Suprapubic skin (tissue), 4 donors: ENCODE measurements at places on chromosomes 12 and 14. TPM values are rescaled to one million over a fixed set of nuclear protein-coding genes. Genes with fewer than 3 reads are reported as not detected.
A peak's percentile ranks its signal among the peaks of the same experiment; 100 is the strongest.

DHH gene
- total RNA-seq, result 0.47 TPM

MYBPC1 gene
- total RNA-seq, result 11.9 TPM

KRT71 gene
- total RNA-seq, result 231 TPM

NFATC4 gene
- total RNA-seq, result 25.3 TPM

- H3K4me3 ChIP-seq, result peak overlapping the region; percentile 70
- H3K36me3 ChIP-seq, result no peaks in the 10 kb centered on the region
- peaks cover 7% of the 10 kb centered on the region for H3K4me1 ChIP-seq
- H3K27ac ChIP-seq, result peak overlapping the region; percentile 72
- peak; percentile 71 for DNase-seq
- peaks cover 3% of the 10 kb centered on the region for H3K27me3 ChIP-seq
These were observed 2.5 kb downstream of the USP44 start for GRCh38 chr12:95548539-95549391.

DNA sequence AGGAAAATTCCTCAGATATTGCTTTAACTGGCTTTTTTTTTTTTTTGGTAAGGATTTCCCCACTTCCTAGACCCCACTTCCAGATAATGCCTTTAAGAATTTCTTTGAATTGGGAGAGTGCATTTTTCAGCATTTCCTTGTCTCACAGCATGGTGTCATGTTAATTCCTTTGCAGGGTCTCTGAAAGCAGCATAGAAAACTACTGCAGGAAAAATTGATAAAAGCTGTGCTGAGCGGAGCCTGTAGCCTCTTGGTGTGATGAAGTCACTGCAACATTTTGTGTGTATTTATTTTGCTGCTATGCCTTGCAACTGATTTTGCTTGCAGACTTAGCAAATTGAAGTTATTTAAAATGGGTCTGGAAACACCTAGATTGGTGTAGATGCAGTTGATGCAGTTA, 2.7 kb downstream of the ANO4 start:
- H3K4me3 ChIP-seq, result no peak overlapping the region
- no peaks in the 10 kb centered on the region for H3K4me1 ChIP-seq
- no peak for DNase-seq
- H3K27ac ChIP-seq, result no peak overlapping the region

DNA sequence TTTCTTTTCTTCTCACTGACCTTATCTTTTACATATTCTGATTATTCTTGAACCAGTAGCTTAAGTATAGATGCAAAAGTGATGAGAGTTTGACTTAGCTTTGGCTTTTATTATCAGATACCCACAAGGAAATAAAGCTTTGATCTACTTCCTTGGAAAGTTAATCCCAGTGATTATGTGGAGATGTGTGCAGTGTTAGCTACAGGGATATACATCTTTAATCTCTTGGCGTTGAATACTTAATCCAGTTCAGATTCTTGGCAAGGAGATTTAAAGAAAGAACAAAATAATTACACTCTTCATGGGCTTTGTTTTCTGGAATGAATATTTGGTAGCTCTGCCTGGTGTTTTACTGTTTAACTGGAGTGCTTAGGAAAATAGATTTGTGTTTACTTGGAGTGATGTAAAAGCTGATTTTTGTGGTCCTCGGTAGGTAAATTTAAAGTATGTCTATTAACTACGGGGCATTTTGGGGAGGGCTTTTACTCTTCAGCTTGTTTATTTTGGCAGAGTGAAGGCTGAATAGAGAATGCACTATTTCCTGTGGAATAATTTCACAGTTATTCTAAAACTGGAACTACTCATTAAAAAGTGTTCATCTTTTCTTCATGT, 150.1 kb upstream of the LRIG3 start:
- H3K36me3 ChIP-seq, result no peaks in the 10 kb centered on the region
- no peaks in the 10 kb centered on the region for H3K27me3 ChIP-seq
- H3K4me3 ChIP-seq, result no peak overlapping the region

GRCh38 chr14:90558983-90559590, 162.3 kb downstream of the CALM1 start:
- DNase-seq, result no peak
- peaks cover 4% of the 10 kb centered on the region for H3K4me1 ChIP-seq
- H3K27me3 ChIP-seq, result no peaks in the 10 kb centered on the region
- H3K4me3 ChIP-seq, result no peak overlapping the region
- no peak overlapping the region for H3K27ac ChIP-seq

GRCh38 chr12:98786653-98787052, 141.6 kb downstream of the APAF1 start:
- H3K36me3 ChIP-seq, result no peaks in the 10 kb centered on the region
- no peak overlapping the region for H3K4me3 ChIP-seq
- H3K27me3 ChIP-seq, result no peaks in the 10 kb centered on the region
